ENCODE measurements at places on chromosomes 11 and 22.

GRCh38 chr11:115505175-115505574, 960 bp upstream of the CADM1 start:
- no peak for DNase-seq

GRCh38 chr22:43205748-43206508, 19.0 kb upstream of the TTLL12 start:
- no peak for DNase-seq

DNA sequence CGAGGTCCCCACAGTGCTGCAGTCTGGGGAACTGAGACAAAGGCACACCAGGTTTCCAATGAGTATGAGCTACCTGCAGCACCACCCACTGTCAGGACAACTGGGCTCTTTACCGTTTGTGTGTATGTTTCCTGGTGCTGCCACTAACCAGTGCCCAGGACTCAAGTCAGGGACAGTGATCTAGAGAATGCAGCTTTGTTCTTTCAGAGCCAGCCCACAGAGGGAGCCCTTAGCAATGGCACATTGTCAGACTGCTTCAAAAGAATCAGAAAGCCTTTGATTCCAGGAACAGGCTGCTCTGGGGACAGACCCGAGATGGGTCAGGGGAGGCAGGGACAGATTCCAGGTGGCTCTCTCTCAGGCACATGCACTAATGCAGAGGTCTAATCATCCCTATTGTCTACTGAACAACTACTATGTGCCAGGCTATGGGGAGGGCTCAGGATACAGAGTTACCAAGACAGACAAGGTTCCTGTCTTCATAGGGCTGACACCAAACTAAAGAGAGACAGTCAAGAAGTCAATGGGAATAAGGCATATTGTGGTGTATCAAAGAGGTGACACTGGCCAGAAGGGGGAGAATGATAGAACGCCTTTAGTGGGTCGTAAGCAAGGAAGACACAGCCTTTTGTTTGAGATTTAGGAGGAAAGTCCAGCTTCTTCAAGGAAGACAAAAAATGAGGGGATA, 103.7 kb downstream of the VPREB1 start:
- peak; percentile 54 for DNase-seq

DNA sequence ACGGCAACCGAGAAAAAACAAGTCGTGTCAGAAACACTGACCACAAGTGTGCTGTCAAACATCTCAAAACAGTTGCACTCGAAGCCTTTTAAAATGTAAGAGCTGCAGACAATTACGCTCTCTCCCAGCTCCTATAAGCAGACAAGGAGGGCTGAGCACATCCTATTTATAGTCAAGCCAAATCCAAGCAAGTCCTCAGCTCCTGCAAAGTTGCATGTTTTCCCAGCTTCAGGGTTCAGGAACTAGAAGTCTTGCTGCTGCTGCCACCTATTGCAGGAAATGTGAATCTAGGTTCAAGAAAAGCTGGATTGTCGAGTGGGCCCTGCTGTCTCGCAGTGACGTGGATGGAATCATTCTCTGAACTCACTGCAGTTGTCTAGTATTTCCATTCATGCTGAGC, 15.5 kb downstream of the EFCAB6 start:
- DNase-seq, result peak; percentile 9

GRCh38 chr11:14026961-14027360, 64.4 kb downstream of the SPON1 start:
- no peak for DNase-seq

GRCh38 chr11:73058989-73059674, 83.0 kb downstream of the FCHSD2 start:
- no peak for DNase-seq

DNA sequence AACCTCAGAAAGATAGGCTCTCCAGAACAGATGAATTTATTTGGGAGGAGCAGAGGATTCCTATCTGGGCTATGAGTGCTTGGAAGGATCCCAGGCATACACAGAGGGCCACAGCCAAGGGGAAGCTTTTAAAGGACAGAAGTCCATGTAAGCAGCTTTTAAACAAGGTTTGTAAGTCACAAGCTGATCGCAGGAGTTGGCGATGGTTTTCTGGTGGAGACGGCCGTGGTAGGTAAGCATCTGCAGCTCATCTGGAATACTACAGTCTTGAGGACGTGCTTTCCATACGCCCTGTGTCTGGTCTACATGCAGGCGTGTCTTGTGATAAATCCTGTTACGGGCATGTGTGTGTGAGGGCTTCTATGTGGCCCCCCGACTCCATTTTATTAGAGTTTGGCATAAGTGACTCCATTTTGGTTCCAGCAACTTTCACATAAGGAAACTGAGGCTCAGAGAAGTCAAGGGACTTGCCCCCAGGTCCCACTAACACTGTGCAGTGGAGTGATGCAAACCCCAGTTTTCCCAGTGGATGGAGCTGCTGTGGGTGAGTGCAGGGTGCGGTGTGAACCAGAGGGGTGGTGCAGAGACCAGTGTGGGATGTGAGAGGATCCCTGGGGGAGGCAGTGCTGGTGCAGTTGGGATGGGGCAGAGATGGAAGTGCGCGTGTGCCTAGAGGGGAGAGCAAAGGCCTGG, 11.8 kb upstream of the ACY3 start:
- no peak for DNase-seq

DNA sequence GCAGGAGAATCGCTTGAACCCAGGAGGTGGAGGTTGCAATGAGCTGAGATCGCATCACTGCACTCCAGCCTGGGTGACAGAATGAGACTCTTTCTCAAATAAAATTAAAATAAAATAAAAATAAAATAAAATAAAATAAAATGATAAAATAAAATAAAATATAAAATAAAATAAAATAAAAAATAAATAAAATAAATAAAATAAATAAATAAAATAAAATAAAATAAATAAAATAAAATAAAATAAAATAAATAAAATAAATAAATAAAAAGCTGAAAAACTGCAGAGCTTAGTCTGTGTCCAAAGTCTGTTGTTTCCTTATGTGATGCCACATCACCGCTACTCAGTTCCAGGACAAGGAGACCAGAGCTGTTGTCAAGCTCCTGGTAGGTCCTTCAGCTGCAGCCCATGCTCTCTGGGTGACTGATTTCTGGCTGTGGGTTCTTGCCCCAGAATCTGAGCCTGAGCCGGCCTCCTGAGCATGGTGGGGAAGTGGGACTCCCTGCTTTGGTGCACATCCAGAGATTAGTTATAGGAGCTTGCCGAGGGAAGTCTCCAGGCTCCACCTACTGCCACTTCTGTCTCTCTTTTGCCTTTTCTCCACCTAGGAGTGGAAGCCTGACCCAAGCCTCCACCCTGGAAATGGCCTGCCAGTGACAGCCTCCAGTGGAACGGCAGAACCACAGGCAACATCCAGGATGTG, 31.3 kb upstream of the ADA2 start:
- no peak for DNase-seq

- DNase-seq, result no peak
Observed at GRCh38 chr11:121067962-121068647, 32.9 kb upstream of the TECTA start.

DNA sequence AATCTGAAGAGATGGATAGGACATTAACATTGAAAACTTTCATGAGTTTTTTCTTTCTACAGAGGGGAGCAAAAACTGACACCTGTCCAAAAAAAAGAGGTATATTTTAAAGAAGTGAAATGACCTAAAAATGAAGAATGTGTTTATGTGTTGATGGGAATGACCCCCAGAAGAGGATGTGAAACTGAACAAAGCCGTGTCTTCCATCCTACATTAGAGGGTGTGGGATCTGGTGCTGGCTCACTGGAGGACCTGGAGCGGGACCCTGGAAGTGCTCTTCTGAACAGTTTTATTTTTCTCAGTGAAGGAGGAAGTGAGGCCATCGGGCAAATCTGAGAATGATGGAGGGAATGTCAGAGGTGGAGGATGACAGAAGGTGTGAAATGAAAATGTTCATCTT, 470.1 kb downstream of the NTM start:
- no peak for DNase-seq

DNA sequence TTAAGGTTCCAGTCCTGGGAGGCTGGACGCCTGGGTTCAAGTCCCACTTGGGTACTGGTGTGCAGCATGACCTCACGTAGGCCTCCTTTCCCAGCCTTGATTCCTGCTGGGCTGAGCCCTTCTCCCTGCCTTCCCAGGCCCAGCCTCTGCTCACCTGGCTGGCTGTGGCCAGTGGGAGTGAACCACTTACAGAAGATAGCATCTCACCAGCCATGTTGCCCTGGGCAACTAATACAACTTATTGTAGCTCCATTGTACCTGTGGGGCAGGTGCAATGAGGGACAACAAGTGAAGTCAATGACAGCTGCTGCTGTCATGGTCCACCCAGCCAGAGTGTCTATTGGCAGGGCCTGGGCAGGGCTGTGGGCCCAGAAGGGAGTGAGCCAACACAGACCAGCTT, 48.4 kb upstream of the MPEG1 start:
- DNase-seq, result no peak

DNA sequence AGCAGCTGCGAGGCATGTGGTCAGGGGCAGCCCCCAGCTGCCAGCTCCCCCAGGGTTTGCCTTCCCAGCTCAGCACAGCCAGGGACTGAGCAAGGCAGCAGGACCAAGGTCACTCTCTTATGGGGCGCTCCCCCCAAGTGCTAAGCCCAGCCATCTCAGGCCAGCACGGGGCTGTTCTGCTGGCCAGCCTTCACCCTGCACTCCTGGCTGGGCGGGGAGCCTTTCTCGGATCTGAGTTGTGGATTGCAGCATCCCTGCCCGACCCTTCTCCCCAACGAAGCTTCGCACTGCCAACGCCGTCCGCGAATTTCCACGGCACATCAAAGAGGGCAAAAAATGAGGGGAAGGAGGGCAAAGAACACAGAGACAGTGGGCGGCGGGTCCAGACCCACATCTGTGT, 42.5 kb upstream of the GAL start:
- no peak for DNase-seq
